Activated T-cell treated with anti-CD3 and anti-CD28 coated beads for 24 hours (primary cell): ENCODE measurements at places on chromosomes 5 and 9.

- no peak for DNase-seq
Measured at GRCh38 chr9:107430071-107430470, 59.5 kb downstream of the KLF4 start.

GRCh38 chr9:93890436-93890935, 64.7 kb downstream of the BARX1 start:
- DNase-seq, result no peak

DNA sequence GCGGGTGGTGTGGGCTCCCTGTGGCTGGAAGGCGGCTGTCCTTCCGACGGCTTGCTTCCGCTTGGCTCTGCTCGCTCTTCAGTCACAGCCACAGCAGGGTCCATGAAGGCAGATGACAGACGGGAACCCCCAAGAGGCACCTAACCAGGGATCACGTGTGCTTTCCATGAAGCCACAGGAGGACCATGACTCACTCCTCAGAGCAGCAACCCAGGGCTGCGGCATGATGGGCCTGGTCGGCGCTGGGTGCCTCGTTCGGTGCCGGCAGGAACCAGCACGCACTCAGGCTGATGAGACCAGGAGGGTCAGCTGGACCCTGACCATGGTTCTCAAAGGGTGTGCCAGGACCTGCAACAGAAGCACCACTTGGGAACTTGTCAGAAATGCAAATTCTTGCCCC, 32.8 kb upstream of the MED10 start:
- no peak for DNase-seq

DNA sequence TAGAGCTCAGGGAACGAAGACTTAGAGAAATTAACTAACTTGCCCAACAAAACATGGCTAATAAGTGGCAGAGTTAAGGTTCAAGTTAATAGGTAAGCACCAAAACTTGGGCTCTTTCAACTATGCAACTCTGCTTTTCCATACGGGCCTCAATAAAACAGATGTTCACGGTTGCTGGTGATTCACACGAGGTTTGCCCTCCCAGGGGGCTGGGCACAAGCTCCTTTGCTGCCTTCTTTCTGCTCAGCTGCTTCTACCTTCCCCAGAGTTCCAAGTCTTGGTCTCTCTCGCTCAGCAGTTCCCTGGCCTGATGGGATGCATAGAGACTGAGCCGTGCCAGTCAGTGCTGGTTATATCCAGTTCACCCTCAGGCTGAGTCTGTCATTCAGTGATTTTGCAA, 217.9 kb downstream of the SREK1 start:
- DNase-seq, result no peak

GRCh38 chr9:95379630-95380029, 62.1 kb upstream of the FANCC start:
- DNase-seq, result no peak

- no peak for DNase-seq
Measured at GRCh38 chr5:19713740-19714139, 274.3 kb downstream of the CDH18 start.

- no peak for DNase-seq
Measured at GRCh38 chr5:146060221-146060585, 45.2 kb downstream of the PLAC8L1 start.
